ENCODE measurements at places on chromosomes 7 and 10.

DNA sequence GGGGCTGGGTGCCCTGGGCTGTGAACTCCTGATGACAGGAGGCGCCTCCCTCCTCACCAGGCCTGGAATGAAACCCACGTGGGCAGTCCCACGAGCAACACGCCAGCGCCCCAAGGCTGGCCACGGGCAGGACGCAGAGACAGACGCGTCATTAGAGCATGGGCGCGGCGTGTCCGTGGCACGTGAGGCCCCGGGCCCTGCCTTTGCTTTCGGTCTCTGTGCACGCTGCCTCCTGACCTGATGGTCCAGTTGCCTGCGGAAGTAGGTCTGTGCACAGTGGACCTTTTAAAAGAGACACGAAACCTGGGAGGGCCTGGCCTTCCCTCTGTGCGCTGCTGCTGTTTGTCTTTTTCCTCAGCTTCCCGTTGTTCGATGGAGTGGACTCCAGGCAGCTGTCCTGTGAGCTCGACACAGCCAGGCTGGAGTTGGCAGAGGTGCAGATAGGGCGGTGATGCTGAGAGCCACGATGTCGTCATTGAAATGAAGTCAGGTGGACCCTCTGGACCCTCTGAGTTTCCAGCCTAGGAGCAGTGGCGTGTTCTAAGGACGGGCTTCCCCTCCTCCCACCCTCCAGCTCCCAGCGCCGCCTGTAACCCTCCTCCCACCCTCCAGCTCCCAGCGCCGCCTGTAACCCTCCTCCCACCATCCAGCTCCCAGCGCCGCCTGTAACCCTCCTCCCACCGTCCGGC lies 40.1 kb upstream of the CFAP46 start:
- no peak for DNase-seq

- no peak for DNase-seq
Measured at GRCh38 chr10:78727728-78728127, 341.0 kb upstream of the ZMIZ1 start.

- no peak for DNase-seq
Measured at GRCh38 chr10:73798087-73798486, 12.7 kb downstream of the ZSWIM8 start.

DNA sequence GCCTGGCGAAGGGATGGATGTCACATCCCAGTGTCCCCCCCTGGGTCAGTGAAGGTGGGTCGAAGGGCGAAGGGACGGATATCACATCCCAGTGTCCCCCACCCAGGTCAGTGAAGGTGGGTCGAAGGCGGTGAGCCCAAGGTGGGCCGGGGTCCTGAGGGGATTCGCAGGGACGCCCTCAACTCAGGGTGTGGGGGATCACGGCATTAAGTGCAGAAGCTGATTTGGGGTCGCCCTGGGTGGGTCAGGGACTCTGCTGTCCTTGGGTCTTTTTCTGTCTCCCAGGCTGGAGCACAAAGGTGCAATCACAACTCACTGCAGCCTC lies 21.9 kb downstream of the ADAP1 start:
- DNase-seq: no peak

GRCh38 chr7:25711940-25712339 lies 440.1 kb upstream of the NFE2L3 start:
- DNase-seq: no peak

GRCh38 chr10:131127610-131128009 lies 183.9 kb downstream of the TCERG1L start:
- DNase-seq: no peak

DNA sequence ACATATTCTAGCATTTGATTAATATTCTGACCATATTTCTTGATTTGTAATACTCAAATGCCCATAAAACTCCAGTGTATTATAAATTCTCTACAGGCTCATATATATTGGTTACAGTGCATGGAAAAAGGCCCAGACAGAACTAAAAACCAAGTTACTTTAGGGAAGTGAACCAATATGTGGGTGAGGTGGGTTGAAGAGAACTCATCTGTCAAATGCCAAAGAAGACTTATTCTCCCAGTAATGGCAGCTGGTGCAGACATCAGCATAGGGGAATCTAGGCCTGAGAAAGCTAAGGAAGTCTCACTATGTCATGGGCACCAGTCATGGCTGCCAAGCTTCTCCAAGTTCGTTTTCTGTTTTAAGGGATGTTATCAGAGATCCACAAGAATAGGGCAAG lies 30.6 kb downstream of the ZNF248 start:
- no peak for DNase-seq

All from hematopoietic multipotent progenitor cell treated with erythropoietin and hydrocortisone succinate and interleukin-3 and kit ligand, for 15 days (in vitro differentiated cells).